ENCODE measurements at places on chromosomes 16 and 17. TPM values are rescaled to one million over a fixed set of nuclear protein-coding genes. Genes with fewer than 3 reads are reported as not detected.
A peak's percentile ranks its signal among the peaks of the same experiment; 100 is the strongest.

DNA sequence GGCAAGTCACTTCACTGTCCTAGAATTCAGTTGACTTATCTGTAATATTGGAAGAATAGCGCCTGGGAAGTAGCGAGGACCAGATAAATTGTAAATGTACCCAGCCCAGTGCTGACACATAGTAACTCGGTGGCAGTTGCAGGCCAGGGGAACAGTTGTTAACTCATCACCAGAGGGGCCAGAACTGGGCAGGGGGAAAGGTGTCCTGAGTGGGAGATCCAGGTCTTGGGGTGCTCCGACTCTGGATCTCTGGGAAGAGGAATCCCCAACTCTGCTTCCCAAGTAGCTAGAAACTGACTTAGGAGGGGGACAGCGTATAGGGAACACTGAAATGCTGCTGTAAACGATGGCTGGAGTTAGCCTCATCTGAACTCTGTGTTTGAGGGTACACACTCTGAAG lies 23.0 kb downstream of the BCL7C start:
- H3K27ac ChIP-seq: no peak overlapping the region
- peaks cover 4% of the 10 kb centered on the region for H3K4me1 ChIP-seq
- H3K36me3 ChIP-seq: peaks cover 2% of the 10 kb centered on the region
- no peak overlapping the region for H3K4me3 ChIP-seq
- DNase-seq: no peak

GRCh38 chr16:30947859-30948666 lies 805 bp upstream of the ORAI3 start:
- peak; percentile 97 for DNase-seq
- H3K36me3 ChIP-seq: peaks cover 10% of the 10 kb centered on the region
- no peaks in the 10 kb centered on the region for H3K27me3 ChIP-seq
- peak overlapping the region; percentile 55 for H3K27ac ChIP-seq

The BTBD17 gene
- not detected for total RNA-seq

DNA sequence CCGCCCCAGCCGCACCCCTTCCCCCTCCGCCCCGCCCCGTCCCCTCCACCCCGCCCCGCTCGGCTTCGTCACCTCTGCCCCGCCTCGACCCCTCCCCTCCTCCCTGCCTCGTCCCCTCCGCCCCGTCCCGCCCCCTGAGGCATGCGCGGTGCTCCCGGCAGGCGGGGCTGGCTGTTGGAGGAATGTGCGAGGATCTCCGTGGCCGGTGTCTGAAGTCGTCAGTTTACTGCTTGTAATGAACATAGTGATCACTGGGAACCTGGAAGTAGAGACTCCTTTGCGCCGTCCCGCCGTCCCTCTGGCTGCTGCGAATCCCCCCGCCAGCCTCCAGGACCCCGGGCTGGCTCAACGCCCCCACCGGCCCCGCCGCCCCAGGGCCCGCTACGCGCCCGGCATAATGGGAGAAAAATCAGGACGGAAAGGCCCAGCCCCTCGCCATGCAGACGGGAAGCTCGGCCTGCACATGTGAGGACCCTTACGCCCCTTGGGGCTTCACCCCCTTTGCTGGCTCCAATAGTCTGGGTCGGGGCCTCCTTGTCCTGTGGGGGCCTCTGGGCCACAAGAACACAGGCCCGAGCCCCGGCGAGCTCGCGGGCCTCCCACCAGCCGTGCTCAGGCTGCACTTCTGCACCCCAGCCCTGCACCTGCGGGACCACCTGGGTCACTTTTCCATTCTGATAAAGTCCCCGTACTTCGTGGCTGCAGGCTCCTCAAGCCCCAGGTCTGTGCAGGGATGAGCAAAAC lies 743.1 kb downstream of the KCNJ18 start:
- no peak overlapping the region for H3K4me3 ChIP-seq
- no peaks in the 10 kb centered on the region for H3K4me1 ChIP-seq
- DNase-seq: no peak

DNA sequence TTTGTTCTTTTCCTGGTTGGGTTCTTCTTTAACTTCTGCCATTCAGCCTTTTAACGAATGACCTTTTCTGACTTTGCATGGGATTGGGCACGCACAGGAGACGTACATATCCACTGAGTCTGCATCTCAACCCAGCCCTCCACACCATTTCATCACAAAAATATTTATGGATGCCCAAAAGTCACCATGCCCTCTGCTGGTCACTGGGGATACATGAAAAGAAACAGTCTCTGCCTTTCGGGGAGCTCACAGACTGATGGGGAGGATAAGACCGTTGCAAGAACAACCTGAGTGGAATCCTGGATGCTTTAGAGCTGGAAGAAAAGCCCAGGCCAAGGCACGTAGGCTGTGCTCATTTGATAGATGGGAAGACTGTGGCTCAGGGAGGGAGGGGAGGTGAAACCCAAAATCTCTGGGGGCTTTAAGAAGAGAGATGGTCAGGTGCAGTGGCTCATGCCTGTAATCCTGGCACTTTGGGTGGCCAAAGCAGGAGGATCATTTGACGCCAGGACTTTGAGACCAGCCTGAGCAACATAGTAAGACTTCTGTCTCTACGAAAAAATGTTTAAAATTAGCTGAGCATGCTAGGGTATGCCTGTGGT lies 7.9 kb upstream of the MT2A start:
- H3K4me3 ChIP-seq: no peak overlapping the region
- H3K4me1 ChIP-seq: no peaks in the 10 kb centered on the region
- H3K27me3 ChIP-seq: no peaks in the 10 kb centered on the region

The FADS6 gene
- total RNA-seq: not detected

All from astrocyte (in vitro differentiated cells and primary cell).